ENCODE measurements at places on chromosomes 16 and 17. TPM values are rescaled to one million over a fixed set of nuclear protein-coding genes. Genes with fewer than 3 reads are reported as not detected.

Gene GRB7
- polyA plus RNA-seq: 0.23 TPM

DNA sequence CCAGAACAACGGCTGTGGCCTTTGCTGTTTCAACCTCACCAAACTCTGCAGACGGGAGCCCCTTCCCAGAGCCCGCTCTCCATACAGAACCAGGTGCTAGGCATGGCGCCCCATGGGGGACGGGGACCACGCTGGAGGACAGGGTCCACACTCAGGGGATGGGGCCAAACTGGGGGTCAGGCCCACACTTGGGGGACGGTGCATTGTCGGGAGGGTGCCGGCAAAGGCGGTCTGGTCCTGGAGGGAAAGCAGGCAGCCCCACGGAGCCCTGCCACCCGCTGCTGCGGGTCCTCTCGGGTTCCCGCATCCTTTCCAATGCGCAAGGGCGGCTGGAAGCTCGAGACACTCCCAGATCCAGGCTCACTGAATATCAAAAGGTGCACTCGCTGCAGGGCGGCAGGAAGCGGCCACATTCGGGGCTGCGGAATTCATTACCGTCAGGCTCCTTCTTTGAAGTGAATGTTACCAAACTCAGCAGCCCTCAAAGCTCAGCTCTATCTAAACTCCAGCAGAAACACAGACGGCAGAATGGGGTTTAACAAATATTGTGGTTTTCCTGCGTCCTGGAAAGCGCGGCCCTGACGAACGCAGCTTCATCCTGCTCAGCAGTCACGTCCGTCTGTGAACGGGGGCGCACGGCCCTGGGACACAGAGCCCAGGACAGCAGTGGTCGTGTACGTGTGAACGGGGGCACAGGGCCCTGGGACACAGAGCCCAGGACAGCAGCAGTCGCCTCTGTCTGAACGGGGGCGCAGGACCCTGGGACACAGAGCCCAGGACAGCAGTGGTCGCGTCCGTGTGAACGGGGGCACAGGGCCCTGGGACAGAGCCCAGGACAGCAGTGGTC is 41.3 kb downstream of the LMF1 start:
- no peak for DNase-seq

DNA sequence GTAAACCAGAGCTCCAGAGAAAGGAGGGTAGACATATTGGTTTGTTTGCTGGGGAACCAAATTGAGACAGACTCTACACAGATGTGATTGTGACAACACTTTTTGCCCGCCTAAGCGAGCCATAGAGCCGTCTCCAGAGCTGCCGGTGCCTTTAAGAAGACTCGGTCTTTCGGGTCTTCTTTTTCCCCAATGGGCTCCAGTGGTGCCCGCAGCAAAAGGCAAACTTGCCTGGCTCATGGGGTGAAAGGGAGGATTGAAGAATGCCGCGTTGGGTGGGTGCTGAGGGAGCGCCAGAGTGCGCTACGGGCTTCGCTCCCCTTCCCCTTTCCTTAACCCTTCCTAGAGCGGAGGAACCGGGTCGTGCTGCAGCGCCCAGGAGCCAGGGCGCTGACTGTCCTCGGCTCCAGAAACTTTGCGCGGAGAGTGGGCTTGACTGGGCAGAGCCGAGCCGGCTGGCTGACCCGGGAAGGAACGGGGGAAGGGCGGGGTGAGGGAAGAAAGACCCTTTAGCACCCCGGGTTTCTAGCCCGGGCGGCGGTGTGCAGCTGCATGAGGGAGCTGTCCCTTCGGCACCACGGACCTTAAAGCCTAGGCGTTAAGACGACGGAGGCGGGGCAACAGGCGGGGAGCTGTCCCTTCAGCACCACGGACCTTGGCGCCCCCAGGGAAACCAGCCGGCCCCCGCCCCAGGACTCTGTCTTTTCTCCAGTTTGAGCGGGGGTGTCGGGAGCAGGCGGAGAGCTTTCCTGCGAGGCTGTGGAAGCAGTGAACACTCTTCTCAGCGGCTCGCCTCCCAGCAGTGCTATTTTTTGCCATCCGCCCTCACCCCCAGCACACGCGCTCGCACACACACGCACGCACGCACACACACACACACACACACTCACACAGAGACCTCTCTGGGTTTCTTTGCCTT is at the start of gene CACNG3:
CACNG3 (plus strand) TSS at position 880 of the 916 bp plus-strand sequence. CDS start 420 bp downstream, outside the sequence.
- no peak for DNase-seq

GRCh38 chr16:49013727-49014080 is 267.9 kb downstream of the CBLN1 start:
- DNase-seq: no peak

DNA sequence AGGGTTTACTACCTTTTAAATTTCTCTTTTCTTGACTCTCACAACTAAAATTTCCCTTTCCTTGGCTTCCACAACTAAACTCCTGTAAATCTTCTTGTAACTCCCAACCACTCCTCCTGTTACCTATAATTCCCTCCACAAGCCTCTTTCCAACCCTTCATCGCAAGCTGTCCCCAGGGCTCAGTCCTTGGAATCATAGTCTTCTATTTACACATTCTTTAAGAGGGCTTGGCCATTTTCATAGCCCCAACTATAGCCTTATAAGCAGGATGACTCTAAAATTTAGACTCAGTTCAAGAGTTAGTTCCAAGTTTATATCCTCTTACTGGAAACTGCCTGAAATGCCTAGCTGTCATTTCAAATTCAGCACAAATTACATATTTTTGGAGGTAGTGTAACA is 23.9 kb downstream of the GLG1 start:
- no peak for DNase-seq

DNA sequence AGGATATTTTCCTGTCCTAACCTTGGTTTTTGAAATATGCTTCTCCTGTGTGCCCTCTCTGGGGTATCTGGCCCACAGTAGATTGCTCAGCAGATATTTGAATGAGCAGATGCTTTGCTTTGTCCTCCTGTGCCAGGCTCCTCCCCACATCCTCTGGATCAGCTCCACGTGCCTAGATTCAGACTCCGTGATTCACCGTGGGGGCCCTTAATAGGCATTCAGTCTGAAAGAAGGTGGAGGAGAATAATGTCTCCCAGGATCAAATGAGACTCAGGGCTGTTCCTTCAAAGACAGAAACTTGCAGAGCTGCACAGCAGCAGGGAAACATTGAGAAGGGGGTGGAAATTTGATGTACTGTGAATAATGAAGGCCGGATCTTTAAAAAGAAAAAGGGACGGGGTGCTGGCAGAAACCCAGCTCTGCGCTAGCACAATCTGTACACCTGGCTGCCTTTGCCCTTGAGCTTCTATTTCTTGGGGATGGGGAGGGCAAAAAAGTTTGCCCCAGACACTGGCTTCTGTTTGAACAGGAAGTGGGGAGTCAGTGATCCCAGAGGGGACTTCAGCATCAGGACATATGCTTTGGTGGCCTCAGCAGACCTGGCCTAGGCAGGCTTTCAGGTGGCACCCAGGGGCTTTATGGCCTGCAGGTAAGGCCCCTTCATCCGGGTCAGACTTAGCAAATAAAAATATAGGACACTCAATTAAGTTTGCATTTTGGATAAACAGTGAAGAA is 15.9 kb upstream of the SLC12A3 start:
- DNase-seq: no peak

DNA sequence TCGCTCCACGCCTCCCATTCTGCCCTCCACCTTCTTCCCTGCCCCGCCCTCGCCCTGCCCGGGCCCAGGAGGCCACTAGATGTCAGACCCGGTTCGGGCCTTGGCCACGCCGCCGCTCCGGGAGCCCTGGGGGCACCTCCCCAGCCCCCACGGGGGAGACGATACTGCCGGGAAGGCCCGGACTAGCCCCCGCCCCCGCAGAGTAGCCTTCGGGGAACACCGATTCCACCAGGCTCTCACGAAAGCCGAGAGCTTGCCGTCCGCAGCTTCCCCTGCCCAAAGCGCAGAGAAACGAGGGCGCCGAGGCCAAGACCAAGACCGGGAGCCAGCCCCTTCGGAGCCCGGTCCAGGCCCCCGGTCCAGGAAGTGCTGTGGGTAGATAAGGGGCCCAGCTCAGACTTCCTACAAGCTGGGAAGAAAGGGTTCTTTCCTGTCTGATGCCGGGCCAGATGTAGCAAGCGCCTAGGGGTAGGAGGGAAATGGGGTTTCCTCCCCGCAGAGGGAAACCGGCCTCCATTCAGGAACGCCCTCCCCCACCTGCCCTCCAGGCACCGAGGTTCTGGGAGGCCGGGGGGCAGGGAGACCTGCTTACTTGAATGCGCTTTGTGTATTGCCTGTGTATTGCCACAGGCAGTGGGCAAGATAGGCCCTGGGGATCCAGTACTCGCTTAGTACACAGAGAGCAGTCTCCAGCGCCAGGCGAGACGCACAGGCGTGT is 806 bp upstream of the CYB561 start:
- no peak for DNase-seq

- DNase-seq: no peak
These were observed 46.5 kb upstream of the CPNE2 start for GRCh38 chr16:57045694-57046381.

GRCh38 chr17:76530095-76530723 is 7.3 kb downstream of the CYGB start:
- DNase-seq: no peak

All from BJ (cell line).